ENCODE measurements at places on chromosomes 2 and 18.
A peak's percentile ranks its signal among the peaks of the same experiment; 100 is the strongest.

GRCh38 chr2:72291059-72291458, 143.4 kb upstream of the CYP26B1 start:
- no peak for DNase-seq

- DNase-seq = no peak
These were observed 14.4 kb upstream of the SP140L start for GRCh38 chr2:230312638-230313037.

- no peak for DNase-seq
These were observed 50.8 kb downstream of the PIAS2 start for GRCh38 chr18:46866523-46866922.

DNA sequence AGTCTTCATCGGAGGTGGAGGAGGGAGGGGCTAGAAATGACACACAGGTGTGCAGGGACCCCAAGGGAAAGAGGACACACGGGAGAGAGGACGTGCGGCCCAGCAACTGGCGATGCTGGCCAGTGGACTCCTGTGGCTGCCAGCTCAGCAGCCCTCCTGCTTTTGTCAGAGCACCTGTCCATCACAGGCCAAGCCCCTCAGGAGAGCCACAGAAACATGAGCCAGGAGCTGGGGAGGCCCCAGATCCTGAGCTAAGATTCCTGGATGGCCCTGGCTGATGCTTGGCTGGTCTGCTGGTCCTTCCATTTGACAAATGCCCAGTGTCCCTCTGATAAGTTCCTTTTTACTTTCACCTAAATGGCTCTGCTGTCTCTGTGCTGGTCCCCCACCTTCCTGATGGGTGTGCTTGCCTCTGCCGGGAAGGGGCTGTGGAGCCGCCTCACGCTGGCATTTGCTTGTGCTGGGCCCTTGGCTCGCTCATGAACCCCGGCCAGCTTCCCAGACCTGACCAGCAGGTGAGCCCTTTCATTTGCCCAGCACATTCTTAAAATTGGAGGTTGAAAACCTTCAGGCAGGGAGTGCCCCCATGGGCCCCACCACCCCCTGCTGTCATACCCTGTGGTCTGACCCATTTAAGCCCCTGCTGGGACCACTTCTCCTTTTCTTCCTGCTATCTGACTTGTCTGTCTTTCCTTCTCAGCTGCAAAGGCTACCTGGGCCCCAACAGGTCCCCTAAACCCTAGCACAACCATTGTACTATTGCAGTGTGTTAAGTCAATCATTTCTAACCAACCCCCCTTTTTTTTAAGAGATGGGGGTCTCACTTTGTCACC, 37.3 kb downstream of the CYP27C1 start:
- no peak for DNase-seq

GRCh38 chr2:110848519-110849030, 116.2 kb downstream of the ACOXL start:
- DNase-seq = no peak

- no peak for DNase-seq
These were observed 33.6 kb downstream of the RASGRP3 start for GRCh38 chr2:33509908-33510585.

GRCh38 chr2:26035090-26035743, 1.3 kb downstream of the RAB10 start:
- DNase-seq = no peak

GRCh38 chr2:2846332-2847208, 515.5 kb upstream of the MYT1L start:
- DNase-seq = peak; percentile 21

DNA sequence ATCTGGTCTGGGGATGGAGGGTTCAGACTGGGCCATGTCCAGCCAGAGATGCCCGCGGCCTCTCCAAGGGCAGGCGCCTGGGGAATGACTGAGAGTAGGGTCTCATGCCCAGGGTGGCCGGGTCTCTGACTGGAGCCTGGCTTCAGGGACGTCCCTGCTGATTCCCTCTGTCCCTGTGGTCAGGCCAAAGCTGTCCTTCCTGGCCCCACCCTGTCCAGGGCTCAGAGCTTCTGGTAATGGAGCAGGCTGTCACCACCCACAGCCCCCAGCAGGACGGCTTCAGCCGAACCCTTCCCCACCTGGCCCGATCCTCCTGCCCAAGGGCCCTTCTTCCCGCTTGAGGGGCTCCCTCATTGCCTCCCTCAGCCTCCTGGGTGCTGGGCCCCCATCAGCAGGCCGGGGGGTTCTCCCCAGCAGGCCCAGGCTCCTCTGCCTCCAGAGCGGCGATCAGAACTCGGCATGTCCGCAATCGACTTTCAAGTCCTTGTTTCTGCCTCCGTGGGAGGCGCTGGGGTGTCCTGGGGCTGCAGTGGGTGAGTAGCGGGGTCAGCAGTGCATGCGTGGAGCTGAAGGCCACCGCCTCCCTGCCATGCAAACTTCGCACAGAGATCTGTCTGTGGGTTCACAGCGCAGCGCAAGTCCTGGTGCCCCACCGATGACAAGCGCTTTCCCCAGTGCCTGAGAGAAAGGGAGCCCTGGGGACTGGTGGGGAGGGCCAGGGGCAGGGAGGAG, 18.3 kb downstream of the RAMP1 start:
- DNase-seq = no peak

DNA sequence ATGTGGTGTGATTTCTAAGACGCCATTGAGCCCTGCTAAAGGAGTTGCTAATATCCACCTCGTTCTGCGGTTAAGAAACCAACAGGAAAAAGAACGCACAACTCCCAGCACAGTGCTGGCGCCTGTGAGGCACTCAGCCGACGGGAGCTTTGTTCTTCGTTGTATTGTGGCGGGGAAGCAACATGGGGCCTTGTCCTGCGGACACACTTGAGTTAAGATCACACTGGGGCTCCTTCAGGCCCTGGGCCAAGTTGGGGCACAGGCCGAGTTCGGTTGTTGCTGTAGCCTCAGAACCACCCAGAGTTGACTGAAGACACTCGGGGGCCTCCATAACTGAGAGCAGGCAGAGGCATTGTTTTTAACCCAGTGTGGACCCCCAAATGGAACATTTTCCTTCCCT, 30.6 kb upstream of the CD8A start:
- no peak for DNase-seq

- no peak for DNase-seq
These were observed 32.3 kb downstream of the CARF start for GRCh38 chr2:202944408-202944807.

DNA sequence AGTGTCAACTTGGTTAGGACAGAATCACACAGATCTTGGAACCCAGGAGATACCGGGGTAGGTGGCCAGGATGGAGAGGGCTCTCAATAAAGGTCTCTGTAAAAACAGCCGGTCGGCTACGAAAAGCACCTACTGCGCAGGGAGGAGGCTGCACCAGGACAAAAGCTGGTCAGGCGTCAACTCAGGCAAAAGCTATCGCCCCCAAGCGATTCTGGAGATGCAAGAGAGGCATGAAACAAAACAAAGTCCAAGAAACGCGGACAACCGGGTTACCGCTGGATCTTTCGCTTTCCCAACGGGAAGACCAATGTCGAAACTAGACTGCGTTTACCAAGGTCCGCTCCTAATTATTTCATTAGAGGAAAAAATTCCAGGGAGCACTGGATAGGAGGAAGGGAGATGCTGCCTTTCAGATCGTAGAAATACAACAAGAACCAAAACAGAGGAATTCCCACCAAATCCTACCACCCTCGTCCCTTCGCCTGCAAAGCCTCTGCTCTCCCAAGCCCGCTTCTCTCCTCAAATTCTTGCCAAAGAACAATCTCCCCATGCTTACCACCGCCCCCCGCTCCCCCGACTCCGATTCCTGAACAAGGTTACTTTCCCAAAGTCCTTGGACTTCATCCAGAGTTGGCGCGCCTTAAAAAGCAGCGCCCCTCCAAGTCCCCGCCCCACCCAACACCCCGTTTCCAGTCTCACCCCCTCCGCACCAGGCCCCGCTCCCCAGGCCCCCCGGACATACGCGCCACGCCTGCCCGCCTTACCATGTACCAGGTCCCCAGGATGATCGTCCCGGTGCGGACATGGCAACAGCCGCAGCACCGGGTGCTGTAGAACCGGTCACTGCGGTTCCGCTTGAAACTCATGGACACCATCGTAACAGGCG, 539 bp downstream of the LAPTM4A start:
- DNase-seq = no peak

- no peak for DNase-seq
These were observed 3.5 kb upstream of the ARHGAP15 start for GRCh38 chr2:143125717-143126116.

DNA sequence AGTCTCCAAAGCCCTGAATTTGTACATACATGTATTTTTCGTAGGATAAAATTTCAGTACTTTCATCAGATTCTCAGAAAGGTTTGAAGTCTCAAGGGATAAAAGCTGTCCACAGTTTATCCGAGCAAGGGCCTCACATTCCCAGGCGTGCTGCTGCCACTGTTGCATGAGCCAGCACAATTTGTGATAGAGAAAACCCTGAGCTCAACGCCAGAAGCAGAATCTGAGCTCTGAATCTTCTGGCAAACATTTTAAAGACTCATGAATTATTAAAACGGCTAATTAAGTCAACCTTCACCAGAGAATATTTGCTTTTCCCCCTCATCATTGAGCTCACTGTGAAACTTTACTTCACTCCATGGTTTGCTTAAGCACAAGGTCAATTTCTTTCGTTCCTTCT, 38.5 kb upstream of the STPG4 start:
- no peak for DNase-seq

- no peak for DNase-seq
These were observed 639.6 kb upstream of the HS6ST1 start for GRCh38 chr2:128958241-128958640.

GRCh38 chr2:15544227-15544626, 16.9 kb downstream of the NBAS start:
- no peak for DNase-seq

DNA sequence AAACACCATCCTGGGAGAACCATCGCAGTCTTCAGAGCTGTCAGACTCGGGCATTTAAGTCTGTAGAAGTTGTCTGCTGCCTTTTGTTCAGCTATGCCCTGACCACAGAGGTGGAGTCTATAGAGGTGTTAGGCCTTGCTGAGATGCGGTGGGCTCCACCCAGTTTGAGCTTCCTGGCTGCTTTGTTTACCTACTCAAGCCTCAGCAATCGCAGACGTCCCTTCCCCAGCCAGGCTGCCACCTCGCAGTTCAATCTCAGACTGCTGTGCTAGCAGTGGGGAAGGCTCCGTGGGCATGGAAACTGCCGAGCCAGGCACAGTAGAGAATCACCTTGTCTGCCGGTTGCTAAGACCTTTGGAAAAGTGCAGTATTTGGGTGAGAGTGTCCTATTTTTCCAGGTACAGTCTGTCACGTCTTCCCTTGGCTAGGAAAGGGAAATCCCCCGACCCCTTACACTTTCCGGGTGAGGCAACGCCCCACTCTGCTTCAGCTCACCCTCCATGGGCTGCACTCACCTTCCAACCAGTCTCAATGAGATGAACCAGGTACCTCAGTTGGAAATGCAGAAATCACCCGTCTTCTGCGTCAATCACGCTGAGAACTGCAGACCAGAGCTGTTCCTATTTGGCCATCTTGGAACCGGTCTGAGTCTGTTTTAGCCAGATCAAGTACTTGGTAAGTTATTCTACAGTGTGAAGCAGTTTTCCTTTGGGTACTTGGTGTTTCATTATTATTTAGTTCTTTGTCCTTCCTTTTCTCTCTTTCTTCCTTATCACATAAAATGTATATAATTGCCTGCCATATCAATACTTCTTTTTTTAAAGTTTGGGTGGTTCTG, 71.5 kb downstream of the CDC42EP3 start:
- no peak for DNase-seq

- DNase-seq = no peak
These were observed 786 bp downstream of the TET3 start for GRCh38 chr2:73985308-73986084.

DNA sequence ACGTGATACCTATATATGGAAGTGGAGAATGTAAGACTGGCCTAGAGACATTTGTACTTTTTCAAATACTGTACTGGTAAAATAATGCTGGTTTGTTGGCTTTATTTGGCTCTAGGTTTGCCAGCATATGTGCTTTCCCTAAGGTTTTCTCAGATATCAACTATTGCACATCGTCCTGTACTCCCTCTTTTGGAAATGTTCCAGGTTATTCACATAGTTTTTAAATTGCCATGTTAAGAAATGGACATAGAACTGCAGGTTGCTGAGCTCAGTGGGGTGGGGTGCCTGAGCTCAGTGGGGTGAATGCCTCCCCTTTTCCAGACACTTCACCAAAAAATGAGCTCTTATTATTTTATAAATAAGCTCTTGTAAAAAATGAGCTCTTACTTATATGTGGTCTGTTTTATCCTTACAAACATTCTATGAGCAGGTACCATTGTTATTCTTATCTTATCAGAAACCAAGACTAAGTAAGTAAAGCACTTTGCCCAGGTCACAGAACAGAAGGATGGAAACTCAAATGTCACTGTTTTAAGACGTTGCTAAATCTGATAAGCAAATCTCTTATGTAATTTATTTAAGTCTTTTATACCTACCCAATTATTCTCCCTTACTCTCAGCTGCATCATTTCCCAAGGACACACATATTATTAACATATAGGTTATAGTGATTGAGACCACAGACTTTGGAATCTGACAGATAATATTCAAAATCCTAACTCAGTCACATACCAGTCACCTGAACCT, 99.0 kb downstream of the CPS1 start:
- DNase-seq = no peak

DNA sequence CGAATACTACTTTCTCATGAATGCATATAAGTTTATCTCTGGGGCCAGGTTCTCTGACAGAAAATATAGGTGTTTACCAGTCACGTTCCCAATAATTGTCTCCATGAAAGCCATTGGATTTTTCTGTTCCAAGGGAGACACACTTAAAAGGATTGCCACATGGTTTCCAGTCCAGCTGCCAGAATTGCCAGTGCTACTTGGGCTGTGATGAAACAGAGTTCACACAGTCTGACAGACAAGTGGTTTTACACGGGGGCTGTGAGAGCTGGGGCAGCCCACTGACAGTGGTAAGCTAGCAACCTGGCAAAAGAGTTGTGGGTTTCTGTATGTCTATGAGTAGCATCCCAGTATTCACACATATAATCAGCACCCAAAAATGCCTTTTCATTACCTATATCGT, 27.7 kb upstream of the ATRAID start:
- no peak for DNase-seq

DNA sequence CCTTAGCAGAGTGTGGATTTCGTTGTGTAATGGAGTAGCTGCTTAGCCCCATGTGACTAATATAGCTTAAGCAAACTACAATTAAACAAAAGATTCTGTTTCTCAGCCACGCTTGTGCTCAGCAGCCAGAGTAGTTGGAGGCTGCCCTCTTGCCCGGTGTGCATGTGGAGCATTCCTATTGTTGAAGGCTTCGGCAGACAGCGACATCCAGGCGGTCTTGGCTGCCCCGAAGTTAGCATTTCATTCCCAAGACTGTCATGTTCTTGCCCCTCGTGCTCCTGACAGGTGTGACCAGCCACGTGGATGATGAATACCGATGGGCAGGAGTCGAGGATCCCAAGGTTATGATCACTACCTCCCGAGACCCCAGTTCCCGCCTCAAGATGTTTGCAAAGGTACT, 2.4 kb downstream of the IMP4 start:
- DNase-seq = no peak

DNA sequence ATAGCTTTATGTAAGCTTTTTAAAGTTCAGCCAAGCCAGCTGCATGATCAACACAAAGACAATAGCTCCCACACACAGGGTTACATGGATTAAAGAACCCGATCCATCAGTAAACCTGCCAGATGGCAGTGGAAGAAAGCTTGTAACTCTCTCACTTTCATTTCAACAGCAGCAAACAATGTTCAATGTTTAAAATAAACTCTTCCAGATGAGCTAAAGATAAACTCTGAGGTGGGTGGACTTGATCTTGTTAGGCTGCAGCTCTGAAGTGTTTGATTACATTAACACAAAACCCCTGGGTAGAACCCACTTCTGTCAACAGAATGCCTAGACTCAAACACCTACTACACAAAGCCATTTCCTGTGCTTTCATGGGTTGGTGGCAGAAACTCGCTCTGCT, 13.9 kb downstream of the RDH14 start:
- DNase-seq = no peak

- DNase-seq = no peak
These were observed 221.4 kb upstream of the TFPI start for GRCh38 chr2:187775651-187776050.

Measured in NCI-H1048 (cell line).